B cell (primary cell): ENCODE measurements at places on chromosomes 2 and 18.
A peak's percentile ranks its signal among the peaks of the same experiment; 100 is the strongest.

DNA sequence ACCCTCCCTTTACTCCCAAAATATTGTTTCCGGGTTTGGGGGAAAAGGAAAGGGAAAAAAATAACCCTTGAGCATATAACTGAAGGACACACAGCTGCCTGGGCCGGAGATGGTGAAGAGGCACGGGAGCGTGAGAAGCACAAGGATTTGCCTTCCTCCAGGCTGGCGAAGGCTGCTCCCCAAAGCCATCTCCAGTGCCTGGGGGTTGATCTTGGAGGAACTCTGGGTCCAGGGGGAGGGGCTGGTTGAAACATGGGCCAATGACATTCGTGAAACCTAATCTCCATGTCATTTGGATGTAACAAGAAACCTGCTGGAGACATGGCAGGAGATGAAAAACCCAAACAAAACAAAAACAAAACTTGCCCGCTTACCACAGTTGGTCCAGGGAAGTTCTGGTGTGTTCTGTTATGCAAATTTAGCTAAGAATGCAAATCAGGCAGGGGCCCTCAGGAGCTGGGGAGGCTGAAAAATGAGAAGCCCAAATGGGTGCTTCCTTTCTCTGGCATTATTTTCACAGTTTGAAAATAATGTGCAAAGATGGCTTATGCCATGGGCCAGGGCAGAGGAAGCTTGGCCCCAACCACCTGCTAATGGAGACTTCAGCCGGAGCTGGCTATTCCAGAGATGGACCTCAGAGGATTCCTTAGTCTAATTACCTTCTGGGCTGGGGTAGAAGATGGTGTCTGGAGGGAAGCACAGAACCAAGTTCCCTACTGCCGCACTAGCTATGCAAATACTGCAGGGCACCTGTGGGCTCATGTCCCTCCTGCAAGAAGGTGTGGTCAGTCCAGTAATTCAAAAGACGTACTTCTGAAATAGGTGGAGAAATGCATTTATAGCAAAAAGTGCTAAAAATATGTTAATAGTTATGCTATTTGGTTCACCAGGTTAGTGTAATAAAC lies 180.9 kb downstream of the BCL2 start:
- peak; percentile 80 for DNase-seq

DNA sequence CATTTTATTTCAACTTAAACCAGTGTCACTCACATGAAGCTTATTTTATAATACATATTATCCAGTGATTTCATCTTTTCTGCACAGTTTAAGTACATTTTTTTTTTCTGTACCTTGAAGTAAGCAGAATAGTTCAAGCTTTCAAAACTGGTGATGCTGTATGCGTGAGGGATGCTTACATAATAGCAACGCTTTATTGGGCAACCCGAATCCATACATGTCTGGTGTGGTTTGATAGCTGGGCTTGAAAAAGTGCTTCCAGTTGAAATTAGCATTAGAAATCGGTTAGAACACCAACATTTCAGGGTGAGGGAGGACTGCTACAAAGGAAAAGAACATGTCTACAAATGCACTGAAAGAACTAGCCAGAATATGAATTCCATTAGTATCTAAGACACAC lies 117.4 kb downstream of the MBP start:
- no peak for DNase-seq

DNA sequence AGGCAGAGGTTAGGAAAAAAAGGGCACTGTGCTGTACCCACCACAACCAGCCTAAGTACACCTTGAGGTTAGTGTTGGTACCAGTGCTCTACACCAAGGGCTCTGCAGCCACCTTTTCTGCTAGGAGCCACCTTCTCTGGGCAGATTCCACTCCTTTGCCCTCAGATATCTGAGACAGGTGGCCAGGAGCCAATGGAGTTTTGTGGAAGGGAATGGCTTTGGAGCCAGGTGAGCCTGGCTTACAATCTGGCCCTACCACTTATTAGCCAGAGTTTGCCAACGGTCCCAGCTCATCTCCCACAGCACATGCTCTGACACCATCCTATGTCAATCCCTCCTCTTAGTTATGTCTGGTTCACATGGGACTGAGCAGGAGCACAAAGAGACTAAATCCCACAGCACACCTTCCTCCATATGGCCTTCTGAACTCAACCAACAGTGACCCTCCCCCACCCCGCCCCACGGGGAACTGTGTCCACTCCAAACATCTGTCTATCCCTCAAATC lies 77.5 kb downstream of the CLHC1 start:
- no peak for DNase-seq

DNA sequence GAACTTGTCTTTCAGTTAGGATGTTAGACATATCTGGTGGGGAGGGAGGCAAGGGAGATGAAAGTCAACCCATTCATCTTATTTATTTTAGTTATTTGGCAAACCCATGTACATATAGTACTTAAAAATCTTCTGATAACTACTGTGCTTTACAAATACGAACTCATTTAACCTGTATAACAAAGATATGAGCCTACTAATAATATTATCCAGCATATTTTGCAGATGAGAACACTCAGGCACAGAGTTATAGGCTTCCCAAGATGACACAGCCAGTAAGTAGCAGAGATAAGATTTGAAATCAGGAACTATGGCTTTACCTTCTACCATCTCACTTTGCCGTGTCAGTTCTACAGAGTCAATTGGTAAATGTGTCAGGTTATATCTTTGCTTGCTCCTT lies 262.6 kb upstream of the DOK6 start:
- DNase-seq = no peak

DNA sequence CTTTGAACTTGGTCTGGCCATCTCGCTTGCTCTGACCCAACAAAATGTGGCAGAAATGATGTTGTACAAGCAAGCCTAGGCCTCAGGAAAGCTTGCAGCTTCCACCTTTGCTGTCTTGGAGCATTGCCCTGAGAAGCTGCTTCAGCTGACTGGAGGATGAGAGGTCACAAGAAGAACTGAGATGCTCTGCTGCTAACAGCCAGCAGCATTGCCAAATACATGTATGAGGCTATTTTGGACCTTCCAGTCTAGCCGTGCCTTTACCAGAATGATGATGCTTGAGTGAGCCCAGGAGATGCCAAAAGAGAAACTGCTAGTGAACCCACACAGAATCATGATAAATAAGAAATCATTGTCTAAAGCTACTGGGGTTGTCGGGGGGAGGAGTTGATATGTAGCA lies 13.2 kb upstream of the ITGAV start:
- DNase-seq = no peak

- peak; percentile 12 for DNase-seq
Measured at GRCh38 chr2:55961318-55961911, 37.8 kb upstream of the EFEMP1 start.

DNA sequence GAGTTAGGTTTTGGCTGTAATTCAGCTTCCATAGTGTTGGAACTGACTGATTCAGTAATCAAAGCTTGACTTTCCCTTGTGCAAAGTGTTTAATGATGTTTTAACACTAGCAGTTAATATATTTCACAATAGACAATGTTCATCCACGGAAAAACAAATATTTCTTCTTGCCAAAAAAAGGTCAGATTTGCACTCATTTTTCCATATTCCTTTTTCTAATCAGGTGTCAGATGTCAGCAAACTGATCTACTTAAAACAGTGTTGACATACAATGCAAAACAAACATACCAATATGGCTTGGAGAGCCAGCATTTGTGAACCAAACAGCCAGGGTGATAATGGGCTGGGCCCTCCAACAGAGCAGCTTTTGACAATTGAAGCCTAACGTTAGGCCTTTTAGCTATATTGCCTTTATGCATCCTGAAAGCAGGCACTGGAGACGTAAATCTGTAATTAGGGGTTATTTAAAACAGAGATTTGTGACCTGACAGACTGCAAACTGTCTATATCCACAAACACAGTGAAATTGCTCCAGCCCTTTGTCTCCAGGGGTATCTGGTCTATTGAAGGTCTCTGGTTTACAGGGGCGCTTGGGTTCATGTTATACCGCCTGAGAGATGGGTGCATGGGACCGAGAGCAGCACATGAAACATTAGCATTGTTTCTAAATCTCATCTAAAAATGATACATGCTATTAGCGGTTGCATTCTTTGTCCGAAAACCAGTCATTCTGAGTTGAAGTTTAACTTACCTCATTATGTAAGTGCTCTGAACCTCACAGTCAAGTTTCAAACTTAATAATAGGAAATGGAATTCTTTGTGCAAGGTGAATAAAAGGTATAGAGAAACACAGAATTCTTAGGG lies 7.1 kb upstream of the CDCA7 start:
- no peak for DNase-seq

GRCh38 chr2:9001778-9002177 lies 1.7 kb downstream of the MBOAT2 start:
- no peak for DNase-seq

DNA sequence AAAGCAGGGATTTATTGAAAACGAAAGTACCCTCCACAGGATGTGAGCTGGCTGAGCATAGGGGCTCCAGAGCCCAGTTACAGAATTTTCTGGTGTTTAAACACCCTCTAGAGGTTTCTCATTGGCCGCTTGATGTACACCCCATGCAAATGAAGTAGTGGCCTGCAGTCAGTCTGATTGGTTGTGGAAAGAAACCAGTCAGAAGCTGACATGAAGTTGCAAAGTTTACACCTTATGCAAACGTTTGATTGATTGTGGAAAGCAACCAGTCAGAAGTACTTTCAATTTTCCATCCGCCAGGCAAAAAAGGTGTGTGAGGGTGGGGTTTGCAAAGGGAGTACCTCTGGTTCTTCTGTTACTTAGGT lies 62.3 kb downstream of the VWA3B start:
- no peak for DNase-seq
